Tongue (tissue), 3 donors: ENCODE measurements at places on chromosomes 11 and 22.
A peak's percentile ranks its signal among the peaks of the same experiment; 100 is the strongest.

DNA sequence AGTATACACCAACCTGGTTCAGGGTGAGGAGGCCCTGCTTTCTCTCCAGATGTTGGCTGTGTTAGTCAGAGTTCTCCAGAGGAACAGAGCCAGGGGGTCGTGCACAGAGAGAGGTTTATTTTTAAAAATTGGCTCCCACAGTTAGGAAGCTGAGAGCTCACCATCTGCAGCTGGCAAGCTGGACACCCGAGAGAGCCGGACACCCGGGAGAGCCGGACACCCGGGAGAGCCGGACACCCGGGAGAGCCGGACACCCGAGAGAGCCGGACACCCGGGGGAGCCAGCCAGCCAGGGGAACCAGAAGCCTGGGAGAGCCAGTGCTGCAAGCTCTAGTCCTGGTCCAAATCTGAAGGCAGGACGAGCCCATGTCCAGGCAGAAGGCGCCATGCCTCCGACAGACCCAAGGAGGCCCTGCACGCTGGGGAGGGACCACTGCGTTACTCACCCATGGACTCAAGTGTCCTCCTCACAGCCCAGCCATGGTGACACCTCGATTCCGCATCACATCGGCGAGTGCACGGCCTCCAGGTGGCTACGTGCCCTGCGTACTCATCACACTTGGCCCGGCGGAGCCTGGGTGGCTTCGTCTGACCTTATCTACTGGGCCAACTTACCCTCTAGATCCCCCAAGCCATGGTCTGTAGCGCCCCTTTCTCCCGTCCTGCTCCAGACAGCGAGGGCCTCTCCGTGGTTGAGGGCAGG is 99.0 kb downstream of the BRD1 start:
- DNase-seq: no peak

GRCh38 chr11:87022254-87022653 is 15.5 kb upstream of the TMEM135 start:
- DNase-seq: no peak

GRCh38 chr11:46504817-46505613 is 88.8 kb downstream of the AMBRA1 start:
- DNase-seq: no peak

DNA sequence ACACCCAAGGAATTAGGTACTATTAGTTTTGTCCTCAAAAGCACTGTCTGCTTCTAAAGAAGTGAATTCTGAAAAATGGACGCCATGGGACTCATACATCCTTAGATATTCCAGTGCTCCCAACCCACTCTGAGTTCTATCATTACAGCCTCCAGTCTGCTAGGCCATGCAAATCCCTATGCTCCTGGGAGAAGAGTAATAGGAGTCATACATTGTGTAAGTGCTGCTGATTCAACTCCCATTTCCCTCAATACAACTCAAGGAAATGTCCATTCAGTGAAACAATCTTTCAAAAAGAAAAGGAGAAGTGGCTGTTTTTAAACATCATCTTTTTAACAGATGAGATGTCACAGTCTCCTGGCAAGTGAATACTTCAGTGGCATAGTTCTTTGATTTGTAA is 590.2 kb upstream of the LRRC4C start:
- DNase-seq: no peak

GRCh38 chr11:1506981-1507380 is 20.4 kb upstream of the MOB2 start:
- DNase-seq: no peak

DNA sequence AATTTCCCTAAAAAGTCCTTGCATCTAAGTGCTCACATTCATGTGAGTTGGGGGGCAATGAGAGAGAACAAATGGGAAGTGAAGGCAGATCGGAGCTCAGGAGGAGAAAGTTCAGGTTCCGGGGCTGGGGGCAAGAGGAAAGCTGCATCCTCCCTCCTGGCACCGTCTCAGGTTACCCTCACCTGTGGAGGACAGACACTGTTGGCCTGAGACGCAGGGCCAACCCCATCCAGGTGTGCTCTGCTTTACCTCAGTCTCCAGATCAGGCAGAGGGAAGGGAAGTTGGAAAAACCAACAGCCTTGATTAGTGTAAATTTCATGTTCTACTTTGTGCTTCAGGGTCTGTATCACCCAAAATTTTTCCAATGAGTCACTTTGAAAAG is 146.9 kb downstream of the TRIM29 start:
- no peak for DNase-seq

DNA sequence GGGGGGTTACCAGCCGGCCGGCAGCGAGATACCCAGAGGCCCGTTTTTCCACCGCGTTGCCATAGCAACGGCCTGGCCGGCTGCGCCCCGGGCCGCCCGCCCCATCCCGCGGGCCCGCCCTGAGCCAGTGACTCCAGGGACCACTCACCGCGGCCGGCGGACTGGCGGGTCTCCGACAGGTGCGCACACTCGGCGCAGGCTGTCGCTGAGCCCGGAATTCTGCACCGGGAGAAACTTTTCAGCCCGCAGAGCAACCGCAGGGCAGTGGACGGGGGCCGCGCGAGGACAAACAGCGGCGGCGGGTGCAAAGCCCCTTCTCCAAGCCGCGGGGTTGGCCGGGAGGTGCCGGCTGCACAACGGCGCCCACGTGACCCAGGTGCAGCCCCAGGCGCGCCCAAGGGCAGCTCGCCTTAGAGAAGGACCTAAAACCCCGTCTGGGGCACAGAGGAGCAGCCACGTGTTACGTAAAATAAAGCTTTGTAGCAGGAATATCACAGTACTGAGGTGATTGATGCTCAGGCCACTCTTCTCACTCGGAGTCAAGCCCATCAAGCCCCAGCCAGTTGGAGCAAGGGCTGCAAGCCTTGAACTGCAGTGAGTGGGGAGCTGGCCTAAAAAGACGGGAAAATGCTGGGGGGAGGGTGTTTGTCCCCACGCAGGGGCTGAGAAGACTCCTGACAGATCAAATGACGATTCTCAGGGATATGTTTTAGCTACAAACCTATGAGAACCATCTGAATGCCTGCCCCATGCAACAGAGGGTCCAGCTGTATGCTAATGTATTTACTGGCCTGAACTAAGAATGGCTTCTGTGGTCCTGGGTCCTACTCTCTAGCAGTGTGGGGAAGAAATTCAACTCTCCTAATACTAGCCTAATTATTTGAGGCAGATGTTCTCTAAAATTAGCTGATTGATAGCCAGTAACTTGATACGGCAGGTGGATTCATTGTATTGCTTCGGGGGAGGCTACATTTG is at the start of gene STK33:
Gene STK33 (minus strand): TSS at position 294 of the 975 bp plus-strand sequence. CDS start 119,323 bp downstream, outside the sequence.
- DNase-seq: peak; percentile 76

- DNase-seq: no peak
Measured at GRCh38 chr11:2772544-2773031, 72.8 kb upstream of the KCNQ1OT1 start.

GRCh38 chr11:86438685-86439084 is 64.0 kb downstream of the CCDC81 start:
- DNase-seq: no peak

DNA sequence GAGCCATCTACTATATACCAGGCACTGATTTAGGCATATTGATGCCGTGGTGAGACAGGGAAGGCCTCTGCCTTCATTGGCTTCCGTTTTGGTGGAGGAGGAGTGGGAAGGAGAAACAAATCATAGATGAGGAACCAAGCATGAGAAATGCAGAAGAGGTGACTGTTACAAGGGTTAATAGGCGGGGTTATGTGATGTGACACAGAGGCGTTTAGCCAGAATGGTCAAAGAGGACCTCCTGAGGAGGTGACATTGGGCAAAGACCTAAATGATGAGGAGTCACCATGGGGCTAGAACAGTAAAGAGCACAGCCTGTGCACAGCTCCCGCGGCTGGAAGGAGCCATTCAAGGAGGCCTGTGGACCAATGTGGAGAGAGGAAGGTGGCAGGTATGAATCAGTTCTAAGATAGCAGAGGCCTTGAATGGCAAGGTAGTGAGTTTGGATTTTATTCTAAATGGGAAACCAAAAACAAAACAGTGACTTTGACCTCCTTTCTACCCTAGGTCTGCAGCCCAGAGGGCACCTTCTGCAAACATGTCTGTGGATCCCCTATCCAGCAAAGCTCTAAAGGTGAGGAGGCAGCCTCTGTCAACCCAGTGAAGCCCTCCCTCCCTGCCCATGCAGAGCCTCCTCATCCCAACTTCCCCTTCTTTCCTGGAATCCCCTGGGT is 11.7 kb downstream of the MAFF start:
- no peak for DNase-seq

DNA sequence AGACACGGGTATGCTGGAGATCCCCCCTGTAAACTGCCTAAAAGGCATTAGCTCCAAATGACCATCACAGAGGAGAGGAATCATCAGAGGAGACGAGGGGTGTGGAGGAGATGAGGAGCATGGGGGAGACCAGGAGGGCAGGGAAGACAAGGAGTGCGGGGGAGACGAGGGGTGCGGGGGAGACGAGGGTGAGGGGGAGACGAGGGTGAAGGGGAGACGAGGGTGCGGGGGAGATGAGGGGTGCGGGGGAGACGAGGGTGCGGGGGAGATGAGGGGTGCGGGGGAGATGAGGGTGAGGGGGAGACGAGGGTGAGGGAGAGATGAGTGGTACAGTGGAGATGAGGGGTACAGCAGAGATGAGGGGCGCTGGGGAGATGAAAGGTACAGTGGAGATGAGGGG is 17.5 kb upstream of the GAL start:
- no peak for DNase-seq

GRCh38 chr11:78048561-78048960 is 15.1 kb upstream of the THRSP start:
- no peak for DNase-seq

- DNase-seq: no peak
Measured at GRCh38 chr22:50606165-50606945, 5.8 kb downstream of the MAPK8IP2 start.

DNA sequence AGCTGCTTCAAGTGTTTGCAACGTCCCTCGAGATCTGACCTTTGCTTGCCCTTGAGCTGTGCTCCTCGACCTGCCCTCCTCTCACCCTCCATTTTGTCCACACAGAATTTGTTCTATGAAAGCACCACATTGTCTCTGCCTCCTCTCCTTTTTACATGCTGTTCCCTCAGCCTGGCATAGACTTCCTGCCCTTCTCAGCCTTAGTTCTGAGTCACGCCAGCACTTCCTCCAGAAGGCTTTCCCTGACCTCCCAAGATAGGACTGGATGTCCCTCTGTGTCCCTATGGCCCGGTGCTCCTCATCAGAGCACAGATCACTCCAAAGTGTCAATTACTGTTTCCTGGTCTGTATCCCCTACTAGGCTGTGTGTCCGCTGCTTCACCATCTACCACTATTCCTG is 16.2 kb downstream of the JHY start:
- no peak for DNase-seq

DNA sequence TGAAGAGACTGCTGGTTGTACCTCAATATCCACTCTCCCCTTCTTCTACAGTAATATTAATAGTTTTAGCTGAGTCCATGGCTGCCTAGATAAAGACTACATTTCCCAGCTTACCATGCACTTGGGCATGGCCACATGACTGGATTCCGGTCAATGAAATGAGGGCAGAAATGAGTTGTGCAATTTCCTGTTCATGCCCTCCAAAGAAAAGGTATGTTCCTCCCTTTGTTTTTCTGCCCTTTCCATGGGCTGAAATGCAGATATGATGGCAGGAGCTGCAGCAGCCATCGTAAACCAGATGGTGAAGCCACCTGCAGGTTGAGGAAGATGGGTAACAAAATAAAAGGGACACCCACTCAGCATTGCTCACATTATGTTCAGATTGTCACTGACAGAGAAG is 15.3 kb upstream of the ELFN2 start:
- no peak for DNase-seq

DNA sequence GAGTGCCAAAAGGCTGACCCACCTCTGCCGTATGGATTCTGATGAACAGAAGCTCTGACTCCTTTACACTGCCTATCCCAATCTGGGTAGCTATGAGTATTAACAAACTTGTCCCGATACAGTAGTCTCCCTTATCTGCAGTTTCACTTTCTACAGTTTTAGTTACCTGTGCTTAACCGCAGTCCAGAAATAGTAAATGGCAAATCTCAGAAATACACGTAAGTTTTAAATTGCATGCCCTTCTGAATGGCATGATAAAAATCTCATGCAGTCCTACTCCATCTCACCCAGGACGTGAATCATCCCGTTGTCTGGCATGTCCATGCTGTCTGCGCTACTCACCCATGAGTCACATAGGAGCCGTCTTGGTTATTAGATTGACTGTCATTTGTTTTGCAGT is 68.8 kb downstream of the SNX19 start:
- DNase-seq: no peak

DNA sequence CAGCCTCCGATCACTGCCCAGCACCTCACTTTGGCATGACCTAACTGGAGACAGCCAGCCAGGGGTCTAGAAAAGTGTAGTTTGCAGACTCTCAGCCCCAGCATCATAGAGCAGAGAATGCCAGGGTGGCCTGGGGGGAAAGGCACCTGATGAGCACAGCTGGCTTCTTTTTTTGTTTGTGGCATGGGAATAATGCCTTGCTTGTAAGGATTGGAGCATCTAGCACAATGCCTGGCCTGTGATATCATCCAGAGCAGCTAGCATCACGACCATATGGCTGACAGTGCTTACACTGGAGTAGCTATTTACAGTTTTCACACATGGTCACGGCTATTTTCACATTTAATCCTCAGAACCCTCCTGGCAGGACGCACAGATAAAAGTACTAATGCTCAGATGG is 594.8 kb upstream of the B3GAT1 start:
- peak; percentile 54 for DNase-seq
